ENCODE measurements at places on chromosomes 11 and 22. TPM values are rescaled to one million over a fixed set of nuclear protein-coding genes. Genes with fewer than 3 reads are reported as not detected.

The DEUP1 gene
- total RNA-seq = not detected

The PVALB gene
- not detected for total RNA-seq

The LARGE1 gene
- 80.5 TPM for total RNA-seq

The CDPF1 gene
- total RNA-seq = 11.9 TPM

The DCDC1 gene
- 0.24 TPM for total RNA-seq

The IGLL1 gene
- not detected for total RNA-seq

The TRIM22 gene
- total RNA-seq = 7.6 TPM

The OR52A1 gene
- total RNA-seq = not detected

The SUSD2 gene
- total RNA-seq = 4.9 TPM

The EMID1 gene
- 0.51 TPM for total RNA-seq

The NPAT gene
- 10.6 TPM for total RNA-seq

GRCh38 chr22:40014667-40015248 is 20.0 kb downstream of the FAM83F start:
- DNase-seq = no peak

- DNase-seq = no peak
These were observed 100.9 kb upstream of the USP47 start for GRCh38 chr11:11740836-11741235.

- DNase-seq = no peak
These were observed 5.6 kb downstream of the AHNAK start for GRCh38 chr11:62540804-62541701.

DNA sequence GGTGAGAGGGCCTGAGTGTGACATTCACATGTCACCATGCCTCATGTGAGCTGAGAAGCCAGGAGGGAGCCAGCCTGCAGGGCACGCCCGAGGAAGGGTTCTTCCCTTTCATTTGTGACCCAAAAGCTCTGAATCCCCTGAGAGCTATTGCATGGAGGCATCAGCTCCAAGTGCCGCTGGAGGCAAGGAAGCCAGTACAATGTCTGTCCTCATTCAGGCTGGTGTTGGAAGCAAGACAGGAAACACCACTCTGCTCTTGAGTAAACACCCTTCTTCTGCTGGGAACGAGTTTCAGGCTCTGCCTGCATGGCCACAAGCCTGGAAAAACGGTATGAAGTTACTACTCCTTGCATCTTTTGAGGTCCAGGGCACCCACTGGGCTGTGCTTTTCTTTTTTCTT is 83.8 kb upstream of the LARGE1 start:
- no peak for DNase-seq

GRCh38 chr11:113876074-113876797 is 864 bp upstream of the USP28 start:
- DNase-seq = no peak

DNA sequence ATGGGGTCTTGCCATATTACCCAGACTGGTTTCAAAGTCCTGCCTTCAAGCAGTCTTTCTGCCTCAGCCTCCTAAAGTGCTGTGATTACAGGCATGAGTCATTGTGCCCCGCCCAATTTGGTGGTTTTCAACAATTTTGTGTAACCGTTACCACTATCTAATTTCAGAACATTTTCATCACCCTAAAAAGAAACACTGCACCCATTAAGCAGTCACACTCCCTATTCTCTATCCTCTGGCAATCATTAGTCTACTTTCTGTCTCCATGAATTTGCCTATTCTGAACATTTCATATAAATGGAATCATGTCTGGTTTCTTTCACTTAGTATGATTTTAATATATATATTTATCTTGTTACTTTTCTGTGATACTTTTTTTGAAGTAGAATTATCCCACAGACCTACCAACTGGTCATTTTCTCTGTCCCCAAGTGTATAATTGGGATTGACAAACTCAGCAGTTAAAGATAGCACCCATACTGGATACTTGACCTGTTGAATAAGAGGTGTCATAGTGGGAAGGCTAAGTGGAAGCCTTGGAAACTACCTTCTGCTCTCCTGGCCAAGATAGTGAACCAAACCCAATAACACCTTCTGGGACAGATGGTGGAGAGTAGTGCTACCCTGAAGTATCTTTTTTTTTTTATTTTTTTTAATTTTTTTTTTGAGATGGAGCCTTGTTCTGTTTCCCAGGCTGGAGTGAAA is 64.8 kb downstream of the STIM1 start:
- DNase-seq = peak; percentile 75

GRCh38 chr22:49567899-49568750 is 259.5 kb downstream of the BRD1 start:
- no peak for DNase-seq

DNA sequence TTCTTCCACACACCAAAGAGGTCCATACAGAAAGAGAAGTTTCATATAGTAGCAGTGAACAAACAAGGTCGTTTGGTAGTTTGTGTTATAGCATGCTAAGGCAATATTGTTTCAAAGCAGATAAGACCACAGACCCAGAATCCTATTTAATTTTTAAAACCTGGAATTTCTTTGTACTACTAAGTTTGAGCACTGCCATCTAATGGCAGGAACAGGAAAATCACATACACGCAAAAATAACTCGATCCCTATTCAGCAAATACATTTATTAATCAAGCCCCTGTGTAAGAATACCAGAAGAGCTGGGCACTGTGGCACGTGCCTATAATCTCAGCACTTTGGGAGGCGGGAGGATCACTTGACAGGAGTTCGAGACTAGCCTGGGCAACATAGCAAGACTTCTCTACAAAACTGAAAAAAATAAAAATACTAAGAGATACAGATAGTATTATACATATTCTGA is 2.9 kb upstream of the BTBD10 start:
- no peak for DNase-seq

DNA sequence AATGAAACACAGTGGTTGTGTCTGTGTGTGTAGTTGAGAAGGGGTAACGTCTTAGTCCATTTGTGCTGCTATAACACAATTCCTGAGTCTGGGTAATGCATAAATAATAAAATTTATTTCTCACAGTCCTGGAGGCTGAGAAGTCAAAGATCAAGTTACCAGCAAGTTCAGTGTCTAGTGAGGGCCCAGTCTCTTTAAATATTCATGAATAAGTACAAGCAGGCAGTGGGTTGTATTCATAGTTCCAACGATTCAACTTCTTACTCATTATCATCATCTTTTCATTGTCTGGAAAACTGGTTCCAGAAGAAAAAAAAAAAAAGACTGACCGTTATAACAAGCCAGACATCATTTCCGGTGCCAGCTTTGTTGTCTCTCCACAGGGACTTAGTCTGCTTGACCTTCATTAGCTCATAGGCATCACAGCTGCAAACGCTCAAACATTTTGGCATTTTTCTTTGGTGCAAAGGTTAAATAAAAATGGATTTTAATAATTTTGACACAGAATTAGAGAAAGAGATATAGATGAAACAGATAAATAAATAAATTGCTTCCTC is 1297.5 kb downstream of the LRRC4C start:
- DNase-seq = no peak

DNA sequence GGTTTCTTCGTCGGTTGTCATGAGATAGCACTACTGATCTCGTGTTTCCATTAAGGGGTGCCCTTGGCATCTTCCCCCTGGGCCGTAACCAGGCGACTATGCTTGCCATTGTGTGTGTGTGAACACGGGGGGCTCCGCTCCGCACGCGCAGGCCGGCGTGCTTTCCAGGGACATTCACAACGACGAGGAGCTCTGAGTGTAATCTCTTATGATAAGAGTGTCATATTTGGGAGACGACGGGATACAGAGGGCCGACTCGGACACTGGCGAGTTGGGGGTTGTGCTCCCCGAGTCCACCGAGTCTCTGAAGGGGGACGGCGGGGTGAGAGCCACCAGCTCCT is 170.9 kb upstream of the CTSC start:
- DNase-seq = no peak

DNA sequence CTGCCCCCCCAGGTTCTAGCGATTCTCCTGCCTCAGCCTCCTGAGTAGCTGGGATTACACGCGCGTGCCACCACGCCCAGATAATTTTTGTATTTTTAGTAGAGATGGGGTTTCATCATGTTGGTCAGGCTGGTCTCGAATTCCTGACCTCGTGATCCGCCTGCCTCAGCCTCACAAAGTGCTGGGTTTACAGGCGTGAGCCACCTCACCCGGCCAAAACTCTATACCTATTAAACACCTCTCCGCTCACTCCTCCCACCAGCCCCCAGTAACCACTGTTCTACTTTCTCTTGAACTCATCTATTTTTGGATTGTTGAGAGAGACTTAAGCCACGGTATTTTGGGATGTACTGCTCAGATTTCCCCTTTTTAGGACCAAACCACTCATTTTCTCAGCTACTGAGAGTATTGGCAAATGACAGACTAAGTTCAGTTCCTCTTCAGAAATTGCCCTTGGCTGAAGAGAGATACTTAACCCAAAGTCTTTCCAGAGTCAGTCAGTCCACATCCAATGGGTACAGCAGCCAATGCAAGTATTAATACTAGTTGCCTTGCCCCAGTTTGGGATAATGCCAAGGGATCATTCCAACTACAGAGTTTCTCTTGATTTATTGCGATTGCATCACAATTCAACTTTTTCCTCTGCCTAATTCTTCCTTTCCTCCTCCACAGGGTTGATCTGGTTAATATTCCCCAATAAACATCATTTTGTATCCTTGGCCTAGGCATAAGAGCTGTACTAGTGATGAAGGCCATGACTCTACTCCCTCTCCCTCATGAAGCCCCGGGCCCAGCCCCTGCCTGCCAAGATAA is 36.8 kb upstream of the CSTF3 start:
- no peak for DNase-seq

- no peak for DNase-seq
These were observed 97.2 kb upstream of the FIBIN start for GRCh38 chr11:26896719-26897118.

- DNase-seq = no peak
These were observed 6.4 kb downstream of the CLMP start for GRCh38 chr11:123188508-123189165.

GRCh38 chr11:68749229-68750123 is 1.8 kb downstream of the TESMIN start:
- no peak for DNase-seq

DNA sequence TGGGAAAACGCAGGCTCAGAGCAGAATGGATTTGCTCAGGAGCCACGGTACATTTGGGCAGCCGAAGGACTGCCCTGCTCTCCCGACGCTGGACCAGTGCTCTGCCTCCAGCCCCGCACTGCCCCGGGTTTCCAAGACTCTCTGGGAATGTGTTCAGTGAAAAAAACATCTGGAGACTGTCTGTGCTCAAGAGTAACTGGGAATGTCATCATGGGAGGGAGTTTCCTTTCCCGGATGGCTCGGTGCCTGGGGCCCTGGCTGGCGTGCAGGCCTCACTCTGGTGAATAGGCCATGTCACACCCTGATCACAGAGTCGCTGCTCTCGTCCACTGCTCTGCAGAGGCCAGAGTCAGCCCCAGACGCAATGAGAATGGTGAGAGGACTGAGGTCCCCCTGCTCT is 9.8 kb upstream of the APOL6 start:
- peak; percentile 96 for DNase-seq

Data from right atrium auricular region (tissue), 2 donors.